NCI-H524 treated with DMSO at 0.1 percent for 48 hours (cell line): ENCODE measurements at places on chromosomes 7 and 10.

DNA sequence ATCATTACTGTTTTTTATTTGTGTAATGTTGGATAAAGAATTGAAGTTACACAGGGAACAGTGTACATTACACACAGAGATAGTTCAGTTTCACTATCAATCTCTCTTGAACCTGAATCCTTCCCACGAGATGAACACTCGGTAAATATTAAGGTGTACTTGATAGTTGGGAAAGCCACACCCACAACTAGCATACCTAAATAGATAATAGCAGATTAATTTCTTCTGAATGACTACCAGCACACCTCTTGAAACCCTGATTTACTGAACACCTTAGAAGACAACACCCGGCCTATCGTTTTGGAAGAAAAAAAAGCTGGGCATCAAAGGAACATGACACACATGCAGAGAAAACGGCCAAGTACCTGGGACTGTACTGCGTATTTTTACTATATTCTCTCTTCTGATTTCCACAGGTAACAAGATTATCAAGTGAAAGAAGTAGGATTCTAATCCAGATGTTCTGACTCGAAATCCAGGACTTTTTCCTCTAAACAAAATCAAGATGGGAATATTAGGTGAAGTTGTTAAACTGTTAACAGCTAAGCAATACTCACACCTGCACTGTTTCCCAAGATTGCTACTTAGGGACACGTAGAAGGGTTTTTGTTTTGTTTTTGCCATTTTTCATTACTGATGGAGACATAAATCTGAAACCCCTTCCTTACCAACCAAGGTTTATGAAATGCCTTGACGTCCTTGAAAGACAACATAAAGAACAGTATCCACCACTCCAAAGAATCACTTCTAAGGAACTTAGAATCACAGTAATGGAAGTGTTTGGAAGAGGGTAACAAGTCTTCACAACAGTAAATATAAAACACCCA lies 1.0 kb downstream of the CCDC186 start:
- no peak for DNase-seq

GRCh38 chr10:20888620-20889330 lies 8.3 kb downstream of the NEBL start:
- DNase-seq = no peak

DNA sequence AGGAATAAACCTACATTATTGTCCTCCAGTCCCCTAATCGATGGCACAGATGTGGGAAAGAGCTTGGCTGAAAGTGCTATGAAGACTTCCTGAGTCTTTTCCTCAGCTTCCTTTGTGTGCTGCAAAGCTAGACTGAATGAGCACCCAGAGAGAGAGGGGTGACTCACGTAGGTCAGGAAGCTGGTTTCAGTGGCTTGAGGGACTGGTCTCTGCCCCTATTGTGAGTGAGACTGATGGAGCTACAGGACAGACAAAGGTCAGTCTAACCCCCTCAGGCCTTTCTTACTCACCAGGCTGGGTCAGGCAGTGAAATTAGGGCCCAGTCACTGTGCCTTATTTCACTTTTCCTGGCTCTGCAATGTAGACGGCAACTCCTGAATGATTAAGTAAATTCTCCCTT lies 171.1 kb upstream of the GRB10 start:
- no peak for DNase-seq

DNA sequence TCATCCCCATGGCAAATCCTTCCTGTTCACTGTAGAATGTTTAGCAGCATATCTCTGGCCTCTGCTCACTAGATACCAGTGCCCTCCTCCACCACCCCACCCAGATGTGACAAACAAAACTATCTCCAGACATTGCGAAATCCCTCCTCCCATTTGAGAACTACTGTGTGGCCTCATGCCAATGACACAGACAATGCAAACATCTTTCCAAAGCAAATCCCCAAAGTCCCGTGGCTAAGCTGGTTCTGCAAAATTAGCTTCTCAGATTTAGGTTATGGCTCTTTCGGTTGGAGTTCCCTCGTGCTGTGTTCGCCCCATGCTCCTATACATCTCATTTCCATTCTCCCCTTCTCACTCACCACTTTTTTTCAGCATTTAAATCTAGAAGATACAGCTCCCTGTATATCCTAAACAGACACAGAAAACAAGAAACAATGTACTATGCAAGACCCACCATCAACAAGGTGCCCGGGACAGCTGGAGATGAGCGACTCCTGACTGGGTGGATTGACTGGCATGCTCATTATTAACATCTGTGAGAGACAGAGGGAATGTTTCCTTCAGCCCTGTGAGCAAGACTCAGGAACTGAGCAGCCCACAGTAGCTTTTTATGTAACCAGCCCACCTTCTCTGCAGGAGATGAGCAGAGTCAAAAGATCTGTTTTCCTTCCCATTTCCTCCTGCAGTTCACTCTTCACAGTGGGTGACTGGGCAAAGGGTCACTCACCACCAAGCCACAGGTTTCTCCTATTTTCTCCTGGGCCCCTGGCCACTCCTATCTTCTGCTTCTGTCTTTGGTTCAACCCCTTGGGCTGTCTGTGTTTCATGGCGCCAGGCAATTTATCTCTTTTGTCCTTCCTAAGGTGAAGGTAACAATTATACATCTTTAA lies 225.7 kb upstream of the AOAH start:
- DNase-seq = no peak
